ENCODE measurements at places on chromosomes 13 and 19.
A peak's percentile ranks its signal among the peaks of the same experiment; 100 is the strongest.

DNA sequence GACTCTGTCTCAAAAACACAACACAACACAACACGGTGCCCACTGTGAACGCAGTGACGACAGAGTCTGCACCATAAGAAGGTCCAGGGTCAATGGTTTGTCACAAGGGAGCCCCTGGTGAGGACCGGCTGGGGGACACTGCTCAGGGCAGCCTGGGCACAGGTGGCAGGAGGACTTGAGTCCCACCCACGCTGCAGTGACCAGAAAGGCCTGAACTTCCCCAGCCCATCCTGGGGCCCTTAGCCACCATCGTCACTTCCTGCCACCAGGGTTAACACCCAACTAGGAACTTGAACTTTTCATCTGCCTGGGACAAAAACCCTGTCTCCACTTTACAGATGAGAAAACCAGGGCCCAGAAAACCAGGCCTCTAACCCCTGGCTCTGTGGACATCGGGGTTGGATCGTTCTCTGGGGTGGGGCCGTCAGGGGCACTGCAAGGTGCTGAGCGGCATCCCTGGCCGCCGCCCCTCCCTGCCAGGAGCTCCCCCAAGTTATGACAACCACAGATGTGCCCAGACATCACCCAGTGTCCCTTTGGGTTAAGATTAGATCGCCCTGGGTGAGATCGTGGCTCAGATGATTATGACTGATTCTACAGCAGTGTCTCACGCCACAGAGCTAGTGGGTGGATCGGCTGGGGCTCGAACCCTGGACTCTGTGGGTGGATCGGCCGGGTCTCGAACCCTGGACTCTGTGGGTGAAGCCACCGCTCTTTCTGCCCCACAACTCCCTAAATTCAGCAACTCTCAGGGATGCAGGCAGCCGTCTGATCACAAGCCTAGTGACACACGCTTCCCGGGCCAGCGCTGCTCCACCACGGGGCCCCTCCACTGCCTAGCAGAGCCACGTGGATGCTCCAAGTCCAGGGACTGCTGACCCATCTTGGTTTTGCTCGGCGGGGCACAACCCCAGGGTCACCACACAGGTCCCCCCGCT is 14.0 kb downstream of the MOB3A start:
- DNase-seq, result no peak

- DNase-seq, result no peak
Observed at GRCh38 chr13:111957913-111958450, 109.0 kb upstream of the SOX1 start.

GRCh38 chr13:39712626-39713025 is 57.2 kb downstream of the COG6 start:
- no peak for DNase-seq

- DNase-seq, result no peak
Observed at GRCh38 chr13:84129966-84130365, 247.7 kb upstream of the SLITRK1 start.

DNA sequence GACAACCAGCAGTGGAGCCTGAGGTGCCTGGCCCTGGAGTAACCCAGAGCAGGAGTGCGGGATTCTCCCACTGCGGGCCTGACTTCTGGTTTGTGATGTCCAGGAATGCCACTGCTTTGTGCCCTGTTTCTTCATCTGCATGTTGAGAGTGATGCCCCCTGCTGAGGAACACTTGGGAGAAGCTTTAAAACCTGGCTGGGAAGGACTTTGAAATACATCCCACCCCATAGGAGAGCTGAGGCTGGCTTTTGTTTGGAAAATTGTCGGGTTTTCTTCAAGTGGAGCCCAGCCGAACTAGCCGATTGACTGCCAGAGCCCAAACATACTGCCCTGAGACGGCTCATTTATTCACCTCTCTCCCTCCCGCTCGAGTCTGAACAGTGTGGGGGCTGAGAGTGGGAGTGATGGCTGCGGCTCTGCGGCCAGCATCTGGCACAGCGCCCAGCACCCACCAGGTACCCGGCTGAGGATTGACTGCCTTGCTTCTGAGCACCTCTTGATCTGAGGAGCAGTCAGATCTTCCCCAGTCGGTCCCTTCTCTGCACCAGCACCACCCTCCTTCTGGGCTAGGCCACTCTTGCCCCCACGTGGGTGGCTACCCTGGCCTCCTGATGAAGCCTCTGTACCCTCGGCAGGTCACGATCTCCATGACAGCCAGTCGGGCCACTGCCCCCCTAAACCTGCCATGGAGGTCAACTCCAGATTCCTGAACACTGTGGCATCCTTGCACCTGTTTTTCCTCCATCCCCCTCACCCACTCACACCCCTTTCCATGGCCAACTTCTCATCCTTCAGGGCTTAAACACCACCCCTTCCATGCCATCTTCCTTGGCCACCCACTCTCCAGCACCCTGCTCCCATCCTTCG is 148.9 kb downstream of the SIPA1L3 start:
- DNase-seq, result no peak

GRCh38 chr19:46068345-46069258 is 27.8 kb upstream of the IGFL4 start:
- no peak for DNase-seq

DNA sequence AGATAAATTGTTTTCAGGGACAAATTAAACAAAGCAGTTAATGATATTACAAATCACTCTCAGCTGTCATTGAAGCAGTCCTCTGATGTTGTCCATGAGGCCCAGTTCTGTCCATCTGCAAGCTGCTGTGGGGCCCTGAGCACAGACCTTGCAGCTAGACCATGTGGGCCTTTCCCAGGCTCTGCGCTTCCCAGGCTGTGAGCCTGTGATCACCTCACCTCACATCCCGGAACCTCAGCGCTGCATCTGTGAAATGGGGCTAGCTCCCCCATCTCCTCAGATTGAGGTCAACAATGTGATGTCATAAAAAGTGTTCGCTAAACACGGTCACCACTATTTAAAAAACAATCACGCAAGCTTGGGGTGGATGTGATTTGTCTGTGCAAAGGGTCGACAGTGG is 51.9 kb upstream of the UQCRFS1 start:
- DNase-seq, result no peak

DNA sequence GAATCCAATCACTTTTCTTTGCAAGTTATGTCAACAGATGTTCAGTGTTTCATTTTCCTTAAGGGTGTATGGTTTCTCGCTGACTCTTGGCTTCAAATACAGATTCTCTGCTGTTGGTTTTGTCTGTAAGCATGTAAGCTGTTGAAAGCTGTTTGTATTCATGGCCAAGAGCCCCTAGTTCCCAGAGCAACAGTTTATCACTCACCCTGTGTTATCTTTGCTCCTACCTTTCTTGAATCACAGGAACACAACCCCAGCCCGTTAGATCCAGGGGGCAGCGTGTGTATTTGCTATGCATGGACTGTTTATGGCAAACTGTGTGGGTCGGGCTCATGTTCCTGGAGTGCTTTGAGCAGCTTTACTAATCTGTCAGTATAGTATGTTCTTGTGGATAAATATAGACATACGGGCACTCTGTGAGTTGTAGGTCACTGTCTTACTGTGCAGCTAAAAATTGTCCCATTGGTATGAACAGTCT is 28.9 kb downstream of the FRY start:
- DNase-seq, result no peak

GRCh38 chr13:39406688-39407087 is 196.3 kb downstream of the LHFPL6 start:
- DNase-seq, result no peak

DNA sequence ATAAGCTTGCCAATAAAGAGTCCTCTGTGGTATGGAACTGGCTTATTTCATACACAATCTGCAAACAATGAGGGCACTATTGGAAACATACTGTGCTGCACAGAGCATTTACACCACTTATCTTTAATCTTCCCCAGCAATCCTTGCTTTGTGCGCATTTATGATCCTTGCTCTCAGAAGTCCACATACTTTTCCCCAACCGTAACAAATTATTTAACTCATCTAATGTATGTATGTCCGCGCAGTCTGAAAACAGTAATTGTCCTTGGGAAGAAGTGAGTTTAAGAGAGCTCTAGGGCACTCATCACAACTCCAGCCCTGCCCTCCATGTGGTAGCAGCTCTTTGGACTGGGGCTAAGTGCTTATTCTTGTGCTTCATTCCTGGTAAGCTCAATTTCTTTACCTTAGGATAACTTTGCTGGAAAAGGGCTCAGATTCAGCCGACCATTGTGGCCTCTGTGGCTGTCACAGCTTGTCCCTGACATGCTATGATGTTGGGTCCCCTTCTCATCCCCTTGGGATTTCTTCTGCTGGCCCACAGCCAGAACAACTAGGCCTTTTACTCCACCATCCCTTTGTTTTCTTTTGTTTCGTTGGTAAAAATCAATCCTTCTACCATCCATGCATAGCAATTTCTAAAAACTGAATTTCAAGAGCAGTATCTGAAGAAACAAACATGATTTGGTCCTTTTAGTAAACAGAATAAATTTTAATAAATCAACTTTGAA is 152.7 kb downstream of the TNFRSF19 start:
- DNase-seq, result no peak

DNA sequence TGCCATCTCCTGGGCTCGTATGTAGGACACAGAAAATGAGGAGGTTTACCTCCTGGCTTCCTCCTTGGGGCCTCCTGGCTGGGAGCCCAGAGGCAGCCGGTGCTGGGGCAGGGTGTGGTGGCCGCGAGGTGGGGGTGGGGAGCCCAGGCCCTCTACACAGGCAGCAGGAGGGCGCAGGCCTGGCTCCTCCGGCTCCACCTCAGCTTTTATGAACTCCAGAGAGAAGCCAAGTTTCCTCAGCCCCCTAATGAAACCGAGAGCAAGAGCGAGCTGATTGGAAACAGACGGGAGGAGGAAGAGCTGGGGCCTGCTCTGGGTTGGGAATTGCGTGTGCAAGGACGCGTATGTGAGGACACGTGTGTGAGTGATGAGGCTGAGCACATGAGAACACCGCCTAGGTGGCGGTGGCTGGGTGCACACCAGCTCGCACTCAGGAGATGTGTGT is 23.1 kb downstream of the LYL1 start:
- peak; percentile 84 for DNase-seq

DNA sequence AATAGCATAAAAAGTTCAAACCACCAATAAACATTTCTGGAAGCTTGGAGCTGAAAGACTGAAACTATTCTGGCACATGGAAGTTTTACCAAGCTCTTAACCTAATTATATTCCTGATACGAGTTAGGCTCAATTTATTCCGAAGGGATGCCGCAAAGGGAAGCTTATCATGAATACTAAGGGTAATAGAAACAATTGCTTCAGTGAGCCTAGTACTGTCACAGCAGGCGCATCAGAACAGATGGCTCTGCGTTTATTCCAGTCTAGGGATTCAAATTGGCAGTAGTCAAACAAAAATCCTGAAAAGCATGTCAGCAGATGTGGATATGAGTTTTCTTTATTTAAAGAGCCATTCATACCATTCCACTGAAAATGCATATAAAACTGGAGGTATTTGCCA is 779.5 kb downstream of the GPC5 start:
- DNase-seq, result no peak

GRCh38 chr19:1944088-1944915 is 3.3 kb downstream of the CSNK1G2 start:
- no peak for DNase-seq

DNA sequence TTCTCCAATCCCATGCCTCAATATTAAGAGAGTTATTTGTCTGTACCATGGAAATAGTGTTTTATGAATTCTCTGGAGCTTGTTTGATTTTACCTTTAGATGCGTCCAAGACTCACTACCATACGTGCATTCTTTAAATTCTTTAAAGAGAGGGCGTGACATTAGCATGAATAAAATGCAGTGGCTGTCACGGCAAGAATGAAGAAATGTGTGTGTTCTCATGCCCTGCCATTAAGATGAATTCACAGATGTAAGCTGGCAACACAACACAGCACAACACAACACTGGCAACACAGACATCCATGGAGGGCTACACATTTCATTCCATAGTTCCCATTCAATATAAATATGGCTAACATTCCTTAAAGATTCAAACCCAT is 213.4 kb downstream of the ENOX1 start:
- DNase-seq, result no peak

DNA sequence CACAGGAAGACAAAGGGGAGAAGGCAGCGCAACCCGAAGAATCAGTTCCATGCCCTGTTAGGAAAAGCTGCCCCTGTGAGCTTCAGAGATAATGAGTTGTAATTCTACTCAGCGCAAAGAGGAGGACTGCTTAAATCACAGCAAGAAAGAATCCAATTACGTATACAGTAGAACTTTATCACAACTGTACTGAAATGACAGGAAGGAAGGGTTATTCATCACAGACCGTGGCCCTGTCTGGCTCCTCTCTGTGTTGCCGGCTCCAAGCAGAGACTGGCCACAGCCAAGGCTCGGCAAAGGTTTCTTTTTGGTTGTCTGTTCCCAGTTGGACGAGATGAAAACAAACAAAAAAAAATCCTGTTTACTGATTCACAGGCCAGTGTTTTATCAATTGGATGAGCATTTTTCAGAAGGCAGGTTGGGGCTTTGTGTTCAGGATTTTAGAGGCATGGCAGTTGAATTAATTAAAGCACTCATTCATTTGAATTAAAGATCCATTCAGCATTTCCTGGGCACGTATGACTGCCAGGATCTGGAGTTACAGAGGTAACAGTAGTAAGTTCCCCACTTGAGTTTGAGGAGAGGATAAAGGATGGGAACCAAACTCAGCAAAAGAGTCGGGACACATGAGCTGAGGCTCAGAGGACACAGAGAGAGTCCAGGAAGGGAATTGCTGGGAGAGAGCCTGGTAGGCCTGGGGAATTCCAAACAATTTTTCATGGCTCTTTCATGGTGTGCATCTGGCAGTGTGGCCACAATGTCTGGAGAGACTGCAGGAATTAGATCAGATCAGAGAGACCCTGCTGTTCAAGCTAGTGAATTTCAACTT is 341.0 kb downstream of the DNAJC15 start:
- no peak for DNase-seq

GRCh38 chr13:49620170-49620621 is 8.1 kb upstream of the ARL11 start:
- no peak for DNase-seq

- DNase-seq, result no peak
Observed at GRCh38 chr19:46020819-46021125, 2.1 kb downstream of the PGLYRP1 start.

DNA sequence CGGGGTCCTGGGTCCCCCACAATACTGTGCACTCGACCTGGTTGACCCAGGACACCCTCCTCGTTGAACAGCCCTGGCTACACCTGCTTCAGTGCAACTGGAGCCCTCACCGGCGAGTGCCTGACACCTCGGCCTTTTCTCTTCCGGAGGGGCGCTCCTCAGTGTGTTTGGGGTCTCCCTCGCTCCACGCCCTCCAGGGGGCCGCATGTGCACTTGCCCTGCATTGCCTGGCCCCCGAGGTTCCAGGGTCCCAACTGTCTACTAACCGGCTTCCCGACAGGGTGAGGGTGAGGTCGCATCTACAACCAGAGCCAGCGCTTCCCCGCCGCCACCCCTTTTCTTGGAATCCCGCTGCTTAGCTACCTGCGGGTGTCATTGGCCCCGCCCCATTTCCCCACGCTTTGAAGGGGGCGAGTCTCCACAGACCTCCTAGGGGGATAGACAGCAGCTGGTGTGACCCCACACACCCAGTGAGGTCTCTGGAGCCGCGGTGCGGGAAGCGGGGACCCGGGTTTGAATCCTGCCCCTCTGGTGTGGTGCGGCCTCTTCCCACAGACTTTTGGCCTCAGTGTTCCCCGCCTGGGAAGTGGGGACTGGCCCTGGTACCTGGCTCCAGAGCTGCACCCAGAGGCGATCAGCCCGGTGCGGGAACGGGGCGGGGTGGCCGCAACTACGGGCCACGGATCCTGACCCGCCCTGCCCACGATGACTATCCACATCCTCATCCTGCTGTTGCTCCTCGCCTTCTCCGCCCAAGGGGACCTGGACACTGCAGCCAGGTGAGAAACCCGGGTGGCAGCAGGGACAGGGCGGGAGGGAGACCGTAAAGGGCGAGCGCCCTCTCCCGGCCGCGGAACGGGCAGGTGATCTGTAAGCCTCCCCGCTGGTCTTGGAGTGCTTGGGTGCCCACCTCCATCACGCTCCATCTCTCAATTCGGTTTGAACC is at the start of gene ADM5:
ADM5 (plus strand) TSS at position 462 of the 946 bp plus-strand sequence; CDS start at position 706, 244 bp downstream.
- DNase-seq, result no peak

- DNase-seq, result no peak
Observed at GRCh38 chr19:16537111-16537510, 5.1 kb downstream of the CHERP start.
